ENCODE measurements at places on chromosomes 2 and 18.
A peak's percentile ranks its signal among the peaks of the same experiment; 100 is the strongest.

- no peak for DNase-seq
Measured at GRCh38 chr18:69787825-69788547, 159.7 kb downstream of the CD226 start.

DNA sequence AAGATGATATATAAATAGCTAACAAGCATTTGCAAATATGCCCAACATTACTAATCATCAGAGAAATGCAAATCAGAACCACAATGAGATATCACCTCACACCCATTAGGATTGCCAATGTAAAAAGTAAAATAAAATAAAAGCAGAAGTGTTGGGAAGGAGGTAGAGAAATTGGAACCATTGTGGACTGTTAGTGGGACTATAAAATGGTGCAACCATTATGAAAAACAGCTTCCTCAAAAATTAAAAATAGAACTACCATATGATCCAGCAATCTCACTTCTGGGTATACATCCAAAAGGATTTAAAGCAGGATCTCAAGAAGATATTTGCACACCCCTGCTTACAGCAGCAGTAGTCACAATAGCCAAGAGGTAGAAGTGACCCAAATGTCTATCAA lies 99.8 kb upstream of the DAPL1 start:
- DNase-seq = no peak

- DNase-seq = no peak
Measured at GRCh38 chr2:241268306-241268705, 47.2 kb downstream of the HDLBP start.

GRCh38 chr18:42838546-42839145 lies 276.8 kb downstream of the RIT2 start:
- no peak for DNase-seq

GRCh38 chr2:189267925-189268579 lies 88.5 kb upstream of the COL5A2 start:
- no peak for DNase-seq

DNA sequence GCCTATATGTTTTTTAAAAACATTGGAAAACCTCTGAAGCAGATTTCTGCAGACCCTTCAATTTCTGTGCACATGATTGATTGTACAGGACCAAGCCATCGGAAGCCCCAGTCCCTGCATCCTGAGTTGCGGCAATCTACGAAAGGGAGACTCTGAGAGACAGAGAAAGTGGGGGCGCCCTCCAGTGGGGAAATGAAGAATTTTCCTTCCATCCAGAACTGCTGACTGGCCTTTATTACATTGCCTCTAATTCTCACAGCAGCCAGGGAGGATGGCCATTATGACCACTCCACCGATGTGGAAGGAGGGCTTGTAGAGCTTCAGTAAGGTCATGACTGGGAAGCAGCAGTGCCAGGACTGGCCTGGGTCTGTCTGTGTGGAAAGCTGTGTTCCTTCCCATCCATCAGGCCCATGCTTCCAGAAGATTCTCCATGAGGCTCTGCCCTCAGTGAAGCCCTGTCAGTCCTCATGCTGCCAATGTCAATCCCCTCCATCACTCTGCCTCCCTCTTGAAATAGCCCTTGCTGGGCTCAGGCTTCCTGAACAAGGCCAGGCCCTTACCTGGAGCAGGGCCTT lies 20.0 kb upstream of the RESP18 start:
- DNase-seq = peak; percentile 22

DNA sequence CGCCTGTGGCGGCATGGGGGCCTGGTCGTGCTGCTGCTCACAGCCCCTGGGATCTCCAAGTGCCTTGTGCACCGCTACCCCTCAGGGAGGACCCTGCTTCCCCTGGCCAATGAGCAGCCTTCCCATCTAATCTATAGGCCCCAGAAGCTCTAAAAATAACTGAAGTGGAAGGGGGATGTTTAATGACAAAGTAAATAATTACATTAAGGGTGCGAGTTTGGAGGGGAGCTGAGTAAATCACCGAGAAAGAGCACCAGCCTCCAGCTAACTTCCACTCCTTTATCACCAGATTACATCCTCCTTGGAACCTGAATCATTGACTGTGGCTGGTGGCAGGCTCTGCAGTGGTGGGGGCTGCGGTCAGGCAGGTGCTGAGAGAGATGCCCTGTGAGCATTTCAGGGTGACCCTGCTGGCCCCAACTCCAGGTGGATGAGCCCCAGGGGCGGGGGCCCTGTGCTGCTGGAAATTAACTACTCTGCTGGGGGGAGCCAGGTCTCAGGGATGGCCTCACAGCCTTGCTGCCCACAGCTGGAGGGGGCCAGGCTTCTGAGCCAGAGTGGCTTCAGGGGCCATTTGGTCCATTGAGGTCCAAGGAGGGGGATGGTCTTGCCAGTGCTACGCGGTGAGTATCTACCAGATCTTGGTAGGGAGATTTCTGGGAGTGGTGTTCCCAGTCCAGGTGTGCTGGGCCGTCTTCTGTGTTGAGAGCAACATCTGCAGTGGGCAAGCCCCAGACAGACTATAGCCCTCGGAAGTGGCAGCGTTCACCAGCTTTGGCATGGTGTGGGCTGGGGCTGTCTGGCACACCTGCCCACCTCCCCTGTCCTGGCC lies 74.2 kb downstream of the GLI2 start:
- no peak for DNase-seq

DNA sequence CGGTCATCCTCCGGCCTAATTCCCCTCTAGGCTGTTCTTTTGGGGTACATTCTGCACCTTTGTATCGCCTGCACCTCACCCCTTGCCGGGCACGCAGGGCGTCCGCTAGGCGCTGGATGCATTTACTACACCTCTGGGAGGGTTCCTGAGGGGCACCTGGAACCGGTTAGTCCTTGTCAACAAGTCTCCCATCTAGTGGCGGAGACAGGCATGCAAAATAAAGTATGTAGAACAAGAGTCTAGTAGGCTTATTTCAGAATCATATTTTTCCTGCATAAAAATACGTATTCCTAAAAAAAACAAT lies 705 bp upstream of the TEX261 start:
- DNase-seq = no peak

DNA sequence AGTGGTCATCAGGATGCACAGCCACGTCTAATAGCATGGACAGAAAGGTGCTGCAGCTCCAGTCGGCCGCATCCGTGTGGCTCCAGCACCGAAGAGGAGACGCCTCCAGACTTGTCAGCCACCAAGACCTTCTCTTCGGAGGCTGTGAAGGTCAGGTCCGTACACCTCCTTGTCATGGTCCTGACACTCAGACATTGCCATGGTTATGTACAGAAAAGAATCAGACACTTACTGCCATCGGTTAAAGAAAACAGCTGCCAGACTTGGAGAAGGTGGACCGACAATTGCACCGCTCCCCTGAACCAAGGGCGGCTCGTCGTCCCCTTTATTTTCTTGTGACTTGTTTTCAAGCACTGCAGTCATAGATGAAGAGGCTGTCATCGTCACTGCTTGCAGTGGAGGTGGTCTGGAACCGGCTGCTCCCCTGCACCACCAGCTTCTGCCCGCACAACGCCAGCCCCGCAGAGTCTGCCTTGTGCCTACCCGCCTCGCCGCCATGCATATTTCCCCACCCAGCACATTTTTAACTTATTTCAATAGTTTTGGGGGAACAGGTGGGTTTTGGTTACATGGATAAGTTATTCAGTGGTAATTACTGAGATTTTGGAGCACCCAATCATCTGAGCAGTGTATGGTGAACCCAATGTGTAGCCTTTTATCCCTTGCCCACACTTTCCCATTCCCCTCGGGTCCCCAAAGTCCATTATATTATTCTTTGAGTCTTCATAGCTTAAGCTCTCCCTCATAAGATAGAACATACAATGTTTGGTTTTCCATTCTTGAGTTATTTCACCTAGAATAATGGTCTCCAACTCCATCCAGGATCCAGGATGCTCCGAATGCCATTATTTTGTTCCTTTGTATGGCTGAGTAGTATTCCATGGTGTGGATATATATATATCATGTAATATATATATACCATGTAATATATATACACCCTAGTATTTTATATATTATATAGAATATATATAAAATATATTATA lies 18.1 kb downstream of the FBXO48 start:
- no peak for DNase-seq

- no peak for DNase-seq
Measured at GRCh38 chr2:235855011-235855410, 313.2 kb downstream of the GBX2 start.

DNA sequence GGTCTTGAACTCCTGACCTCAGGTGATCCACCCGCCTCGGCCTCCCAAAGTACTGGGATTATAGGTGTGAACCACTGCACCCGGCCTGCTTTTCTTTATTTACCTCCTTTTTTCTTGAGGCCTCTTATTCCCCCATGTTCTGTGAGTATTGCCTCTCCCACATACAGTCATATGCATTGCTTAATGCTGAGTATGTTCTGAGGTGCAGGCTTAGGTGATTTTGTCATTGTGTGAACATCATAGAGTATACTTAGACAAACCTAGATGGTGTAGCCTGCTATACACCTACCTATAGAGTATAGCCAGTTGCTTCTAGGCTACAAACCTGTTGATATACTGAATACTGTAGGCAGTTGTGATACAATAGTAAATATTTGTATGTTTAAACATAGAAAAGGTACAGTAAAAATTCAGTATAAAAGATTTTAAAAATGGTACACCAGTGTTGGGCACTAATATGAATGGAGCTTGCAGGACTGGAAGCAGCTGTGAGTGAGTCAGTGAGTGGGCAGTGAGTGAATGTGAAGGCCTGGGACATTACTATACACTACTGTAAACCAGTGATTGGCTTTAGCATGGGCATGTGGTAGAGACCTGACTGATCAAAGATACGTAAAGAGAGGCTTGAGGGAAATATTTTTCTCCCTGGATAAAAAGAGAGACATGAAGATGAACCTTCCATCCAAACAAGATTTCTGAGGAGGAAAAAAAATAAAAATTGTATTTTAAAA lies 17.6 kb downstream of the SLC39A10 start:
- no peak for DNase-seq

GRCh38 chr2:96353032-96353561 lies 17.5 kb downstream of the NCAPH start:
- no peak for DNase-seq

DNA sequence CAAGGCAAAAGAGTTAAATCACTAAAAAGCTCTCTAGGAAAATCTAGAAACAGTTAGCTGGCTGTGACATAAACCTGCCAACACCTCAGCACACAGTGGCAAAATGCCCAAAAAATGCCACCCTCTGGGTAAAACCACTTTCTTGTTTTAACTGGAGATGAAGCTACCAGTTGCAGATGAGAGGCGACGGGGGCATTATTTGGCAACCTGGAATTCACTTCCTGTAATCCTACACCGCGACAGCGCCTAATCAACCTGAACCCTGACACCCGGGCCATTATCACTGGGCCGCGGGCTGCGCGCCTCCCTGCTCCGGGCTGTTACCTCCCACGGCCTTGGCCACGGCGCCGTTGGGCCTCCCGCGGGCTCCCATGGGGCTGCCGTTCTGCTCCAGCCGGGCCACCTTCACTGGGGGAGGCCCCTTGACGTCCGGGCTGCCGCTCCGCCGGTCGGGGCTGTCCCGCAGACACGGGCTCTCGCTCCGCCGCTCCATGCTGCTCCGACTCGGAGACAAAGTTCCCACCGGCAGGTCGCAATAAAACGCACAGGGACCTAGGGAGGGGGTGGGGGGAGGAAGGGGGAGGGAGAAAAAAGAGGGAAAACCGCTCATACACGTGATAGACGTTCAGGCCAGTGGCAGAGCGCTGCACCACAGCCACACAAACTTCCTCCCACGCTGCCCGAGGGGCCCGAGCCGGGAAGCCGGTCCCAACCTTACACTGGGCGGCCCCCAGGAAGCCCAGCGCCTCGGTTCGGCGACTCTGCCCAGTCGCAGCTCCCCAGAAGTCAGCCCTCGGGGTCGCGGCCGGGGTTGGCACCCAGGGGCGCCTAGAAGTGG lies 2.0 kb downstream of the SATB2 start:
- DNase-seq = no peak

DNA sequence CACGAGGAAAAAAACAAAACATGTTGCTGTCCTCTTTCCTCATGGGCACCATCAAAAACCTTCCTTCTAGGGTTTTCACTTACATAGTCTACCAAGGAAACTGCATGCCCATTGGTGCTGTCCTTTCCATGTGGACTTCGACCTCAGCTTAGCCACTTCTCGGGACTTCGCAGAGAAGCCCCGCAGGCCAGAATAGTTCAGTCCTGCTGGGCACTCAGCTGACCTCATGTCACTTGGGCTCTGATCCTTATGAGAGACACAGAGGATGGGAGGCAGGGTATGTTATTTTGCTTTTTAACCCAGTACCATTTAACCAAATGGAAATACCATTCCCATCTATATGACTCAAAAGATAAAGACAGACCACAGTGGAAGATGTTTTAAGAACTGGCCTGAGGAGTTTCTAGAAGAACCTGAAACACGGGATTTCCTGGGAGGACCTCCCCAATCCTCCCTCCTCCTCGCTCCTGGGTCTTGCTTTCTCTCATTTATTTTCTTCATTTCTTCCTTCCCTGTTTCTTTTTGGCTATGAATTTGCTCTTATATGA lies 28.4 kb downstream of the AAK1 start:
- DNase-seq = no peak

DNA sequence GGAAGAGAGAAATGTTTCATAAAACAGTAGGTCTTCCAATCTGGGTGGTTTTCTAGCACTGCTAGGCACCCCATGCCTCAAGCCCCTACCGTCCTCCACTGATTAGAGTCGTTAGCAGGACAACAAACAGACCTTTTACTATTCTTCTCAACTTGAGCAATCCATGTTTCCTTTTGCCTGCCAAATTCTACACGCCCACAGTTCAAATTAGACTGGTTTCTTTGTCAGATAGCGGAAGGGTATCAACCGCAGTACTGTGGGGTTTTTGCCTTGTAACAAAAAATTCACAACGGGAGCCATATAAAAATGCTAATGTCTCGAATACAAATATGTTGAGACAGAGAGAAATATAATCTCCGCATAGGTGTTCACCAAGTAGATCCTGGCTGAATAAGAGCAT lies 59.9 kb downstream of the VIT start:
- no peak for DNase-seq

DNA sequence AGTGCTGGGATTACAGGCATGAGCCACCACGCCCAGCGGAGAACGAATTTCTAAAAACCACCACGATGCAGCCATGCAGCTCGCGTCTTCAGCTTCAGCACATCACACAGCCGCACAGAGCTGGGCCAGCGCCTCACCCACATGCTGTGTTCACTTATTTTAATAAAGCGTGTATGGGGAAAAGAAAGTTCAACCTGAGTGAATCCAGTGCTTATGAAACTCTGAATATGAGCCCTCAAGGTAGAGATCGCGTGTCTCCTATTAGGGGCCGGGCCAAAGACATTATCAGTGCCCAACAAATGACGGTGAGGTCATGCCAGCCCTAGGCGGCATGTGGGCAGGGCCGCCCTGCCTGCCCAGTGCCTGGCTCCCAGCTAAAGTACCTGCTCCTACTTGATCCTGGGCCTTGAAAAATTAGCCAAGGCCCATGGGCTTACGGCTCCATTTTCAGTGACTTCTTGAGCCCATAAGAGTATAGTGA lies 44.3 kb downstream of the SPRED2 start:
- DNase-seq = no peak

- no peak for DNase-seq
Measured at GRCh38 chr2:201668402-201668910, 25.2 kb upstream of the TMEM237 start.

DNA sequence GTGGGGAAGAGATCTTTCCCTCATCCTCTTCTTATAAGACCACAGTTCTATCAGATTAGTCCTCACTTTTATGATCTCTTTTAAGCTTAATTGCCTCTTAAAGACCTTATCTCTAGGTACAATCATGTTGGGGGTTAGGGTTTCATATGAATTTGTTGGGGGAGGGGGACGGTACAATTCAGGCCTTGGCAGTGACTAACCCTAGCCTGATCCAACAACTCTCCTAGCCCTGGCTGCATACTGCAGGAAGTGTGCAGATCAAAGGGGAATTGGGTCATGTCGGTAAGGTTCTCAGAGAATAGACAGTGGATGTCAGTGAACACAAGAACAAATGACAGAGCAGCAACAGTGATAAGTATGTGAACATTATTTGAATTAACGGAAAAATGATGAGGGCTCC lies 16.4 kb downstream of the CAPN13 start:
- no peak for DNase-seq

Data from hypothalamus (tissue), 51 donors.